ENCODE measurements at places on chromosomes 7 and 10.

GRCh38 chr10:70445718-70446657 is 4.5 kb upstream of the NODAL start:
- peak; percentile 63 for DNase-seq

DNA sequence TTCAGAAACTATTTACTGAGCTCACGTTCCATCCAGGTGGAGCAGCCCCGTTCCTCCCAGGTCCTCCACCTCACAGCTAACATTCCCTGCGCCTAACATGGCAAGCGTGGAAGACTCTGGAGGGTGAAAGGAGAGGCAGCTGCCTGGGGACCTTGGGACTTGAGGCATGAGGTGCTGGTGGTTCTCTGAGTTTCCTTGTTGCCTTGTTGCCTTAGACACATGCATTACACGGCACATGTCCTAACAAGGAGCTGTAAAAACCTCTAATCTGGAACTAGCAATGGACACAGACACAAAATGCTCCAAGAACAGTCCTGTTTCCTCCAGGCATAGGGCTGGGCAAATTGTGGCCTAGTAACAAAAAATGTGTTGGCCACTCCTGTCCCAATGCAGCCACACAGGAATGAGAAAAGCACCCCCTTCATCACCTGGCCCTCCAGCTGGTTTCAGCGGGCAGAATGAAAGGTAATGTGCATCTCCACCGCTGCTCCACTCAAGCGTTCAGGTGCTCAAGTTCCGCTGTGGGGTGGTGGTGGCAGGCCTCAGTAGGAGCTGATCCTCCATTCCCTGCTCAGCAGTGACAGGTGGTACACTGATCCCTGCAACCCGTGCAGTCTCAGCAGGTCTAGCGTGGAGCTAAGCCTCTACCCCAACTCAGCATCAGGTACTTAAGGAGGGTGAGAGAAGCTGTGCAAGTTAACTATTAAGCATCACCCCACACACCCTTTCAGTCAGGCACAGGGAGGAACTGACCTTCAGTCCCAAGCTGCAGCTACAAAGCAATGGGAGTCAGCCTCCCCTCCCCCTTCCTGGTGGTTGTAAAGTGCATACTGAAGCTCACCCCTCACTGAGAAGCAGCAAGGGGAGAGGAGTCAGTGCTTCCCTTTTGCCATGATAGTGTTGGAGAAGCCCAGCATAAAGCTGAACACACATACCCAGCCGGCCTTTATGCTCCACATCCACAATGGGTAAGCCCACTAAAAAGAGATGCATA is 382.8 kb downstream of the SDK1 start:
- no peak for DNase-seq

DNA sequence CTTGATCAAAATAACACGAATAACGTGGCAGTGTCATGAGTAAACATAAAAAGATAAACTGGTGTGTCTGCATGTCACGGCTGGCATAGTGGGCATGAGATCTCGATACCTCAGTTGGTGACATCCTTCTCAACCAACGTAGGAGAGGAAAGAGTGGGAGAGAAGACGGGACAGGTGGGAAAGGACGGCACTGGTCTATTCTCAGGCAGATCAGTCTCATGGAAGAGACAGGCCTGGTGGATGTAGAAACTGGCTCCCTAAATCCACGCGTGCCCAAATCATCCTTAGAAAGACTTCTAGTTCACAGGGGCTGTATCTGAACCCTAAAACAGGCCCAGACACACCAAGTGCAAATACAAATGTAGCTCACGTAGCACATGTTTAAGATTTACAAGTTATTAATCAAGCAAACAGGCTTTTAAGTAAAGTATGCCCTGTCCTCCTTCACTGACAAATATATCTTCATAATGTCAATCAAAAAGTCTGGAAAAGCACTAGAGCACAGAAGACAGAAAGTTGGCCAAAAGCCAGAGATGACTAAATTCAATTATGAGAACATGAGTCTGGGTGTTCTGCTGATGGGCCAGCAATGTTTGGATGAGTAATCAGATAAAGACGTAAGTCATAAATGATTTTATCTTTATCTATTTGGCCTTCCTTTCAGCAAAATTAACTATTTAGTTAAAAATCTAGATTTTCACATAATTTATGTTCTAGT is 56.3 kb downstream of the SFMBT2 start:
- DNase-seq, result peak; percentile 22

- DNase-seq, result peak; percentile 59
Observed at GRCh38 chr10:73647211-73647874, 6.1 kb upstream of the MYOZ1 start.

DNA sequence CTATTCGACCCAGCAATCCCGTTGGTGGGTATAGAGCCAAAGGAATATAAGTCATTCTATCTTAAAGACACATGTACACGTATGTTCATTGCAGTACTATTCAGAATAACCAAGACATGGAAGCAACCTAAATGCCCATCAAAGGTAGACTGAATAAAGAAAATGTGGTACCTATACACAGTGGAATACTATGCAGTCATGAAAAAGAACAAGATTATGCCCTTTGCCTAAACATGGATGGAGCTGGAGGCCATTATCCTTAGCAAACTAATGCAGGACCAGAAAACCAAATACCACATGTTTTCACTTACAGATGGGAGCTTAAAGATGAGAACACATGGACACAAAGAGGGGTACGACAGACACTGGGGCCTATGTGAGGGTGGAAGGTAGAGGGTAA is 845.3 kb downstream of the TYW1 start:
- no peak for DNase-seq

DNA sequence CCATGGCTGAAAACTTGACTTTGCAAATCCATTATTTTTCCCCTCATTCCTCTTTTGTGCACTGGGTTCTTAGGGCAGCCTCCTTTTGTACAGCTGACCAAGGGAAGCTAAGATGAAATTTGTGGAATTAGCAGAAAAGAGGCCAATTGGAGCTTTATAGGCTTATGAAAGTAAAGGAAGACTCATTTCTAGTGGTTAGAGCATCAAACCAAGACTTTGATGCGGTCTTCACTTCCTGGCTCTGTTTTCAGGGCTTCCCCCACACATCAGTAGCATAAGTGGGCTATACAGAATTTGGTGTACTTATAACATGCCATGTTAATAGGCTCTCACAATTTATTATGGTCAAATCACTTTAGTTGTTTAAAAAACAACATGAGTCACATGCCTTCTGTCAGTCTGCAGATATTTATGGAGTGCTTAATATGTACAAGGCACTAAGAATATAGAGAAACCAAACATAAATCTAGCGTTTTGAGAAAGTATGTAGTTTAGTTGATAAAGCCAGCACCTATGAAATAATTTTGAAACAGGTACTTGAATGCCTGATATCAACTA is 5.7 kb downstream of the AUTS2 start:
- no peak for DNase-seq

GRCh38 chr7:80802527-80802926 is 116.3 kb downstream of the SEMA3C start:
- DNase-seq, result no peak

- DNase-seq, result no peak
Observed at GRCh38 chr7:8627325-8627724, 193.9 kb downstream of the NXPH1 start.

GRCh38 chr10:30456266-30456665 is 22.3 kb downstream of the MAP3K8 start:
- DNase-seq, result no peak

- no peak for DNase-seq
Observed at GRCh38 chr7:6165521-6166320, 106.7 kb downstream of the CYTH3 start.

DNA sequence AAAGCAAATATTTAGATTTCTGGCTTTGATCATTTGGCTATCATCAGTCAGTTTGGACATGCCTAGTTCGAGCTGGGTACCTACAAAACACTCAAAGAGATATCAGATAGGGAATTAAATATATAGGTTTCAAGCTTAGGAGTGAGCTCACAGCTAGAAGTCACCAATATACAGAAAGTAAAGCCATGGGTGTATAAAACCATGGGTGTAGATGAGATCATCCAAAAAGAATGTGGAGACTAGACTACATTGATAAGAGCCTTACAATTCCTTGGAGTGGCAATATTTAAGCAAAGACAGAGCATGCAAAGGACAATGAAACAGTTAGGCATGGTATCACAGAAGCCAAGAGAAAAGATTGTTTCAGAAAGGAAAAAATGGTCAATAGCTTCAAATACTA is 7.2 kb upstream of the RALA start:
- DNase-seq, result peak; percentile 54

DNA sequence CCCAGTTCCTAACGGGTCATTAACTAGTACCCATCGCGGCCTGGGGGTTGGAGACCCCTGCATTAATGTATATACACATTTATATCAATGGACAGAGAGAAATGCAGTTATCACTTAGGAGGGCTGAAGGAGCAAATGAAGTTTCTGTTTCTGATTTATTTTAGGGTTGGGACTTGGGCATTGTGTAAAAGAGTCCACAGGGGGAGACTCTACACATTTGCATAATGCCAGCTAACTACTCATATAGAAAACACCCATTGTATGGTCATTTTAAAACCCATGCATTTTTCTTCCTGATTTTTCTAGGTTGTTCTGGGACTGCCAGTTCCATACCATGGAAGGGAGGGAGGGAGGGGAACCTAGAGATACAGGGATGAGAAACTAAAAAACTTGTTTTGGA is 23.5 kb downstream of the BCCIP start:
- no peak for DNase-seq

DNA sequence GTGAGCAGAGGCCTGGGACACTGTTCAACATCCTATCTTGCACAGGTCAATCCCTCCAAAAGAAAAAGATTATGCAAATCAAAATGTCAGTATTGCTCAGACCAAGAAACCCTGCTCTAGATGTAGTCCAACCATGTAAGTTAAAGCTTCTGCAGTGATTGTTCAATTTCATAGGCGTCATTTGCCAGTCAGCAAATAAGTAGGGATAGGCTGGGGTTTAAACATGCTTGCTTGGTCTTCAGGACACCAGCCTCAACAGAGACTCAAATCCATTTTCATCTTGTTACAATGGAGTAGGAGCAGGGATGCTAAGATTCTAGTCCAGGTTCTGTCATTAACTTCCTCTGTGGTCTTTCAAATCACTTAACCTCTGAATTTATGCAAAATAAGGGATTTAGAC is 89.1 kb downstream of the NRP1 start:
- no peak for DNase-seq

DNA sequence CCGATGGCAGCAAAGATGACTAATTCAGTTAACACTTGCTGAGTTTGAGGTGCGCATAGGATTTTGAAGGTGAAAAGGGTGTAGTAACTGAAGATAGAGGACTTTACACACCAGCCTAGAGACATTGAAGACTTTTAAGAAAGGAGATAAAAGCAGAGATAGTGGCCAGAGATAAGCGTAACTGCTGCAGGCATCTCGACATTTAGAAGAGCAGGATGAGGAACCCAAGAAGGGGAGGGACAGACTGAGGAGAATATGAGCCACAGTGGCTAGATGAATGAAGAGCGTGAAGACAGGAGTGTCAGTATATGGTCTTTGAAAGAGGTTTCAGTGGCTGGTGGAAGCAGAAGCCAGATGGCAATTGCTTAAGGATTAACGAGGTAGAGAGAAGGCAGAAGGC is 71.6 kb downstream of the CELF2 start:
- no peak for DNase-seq

DNA sequence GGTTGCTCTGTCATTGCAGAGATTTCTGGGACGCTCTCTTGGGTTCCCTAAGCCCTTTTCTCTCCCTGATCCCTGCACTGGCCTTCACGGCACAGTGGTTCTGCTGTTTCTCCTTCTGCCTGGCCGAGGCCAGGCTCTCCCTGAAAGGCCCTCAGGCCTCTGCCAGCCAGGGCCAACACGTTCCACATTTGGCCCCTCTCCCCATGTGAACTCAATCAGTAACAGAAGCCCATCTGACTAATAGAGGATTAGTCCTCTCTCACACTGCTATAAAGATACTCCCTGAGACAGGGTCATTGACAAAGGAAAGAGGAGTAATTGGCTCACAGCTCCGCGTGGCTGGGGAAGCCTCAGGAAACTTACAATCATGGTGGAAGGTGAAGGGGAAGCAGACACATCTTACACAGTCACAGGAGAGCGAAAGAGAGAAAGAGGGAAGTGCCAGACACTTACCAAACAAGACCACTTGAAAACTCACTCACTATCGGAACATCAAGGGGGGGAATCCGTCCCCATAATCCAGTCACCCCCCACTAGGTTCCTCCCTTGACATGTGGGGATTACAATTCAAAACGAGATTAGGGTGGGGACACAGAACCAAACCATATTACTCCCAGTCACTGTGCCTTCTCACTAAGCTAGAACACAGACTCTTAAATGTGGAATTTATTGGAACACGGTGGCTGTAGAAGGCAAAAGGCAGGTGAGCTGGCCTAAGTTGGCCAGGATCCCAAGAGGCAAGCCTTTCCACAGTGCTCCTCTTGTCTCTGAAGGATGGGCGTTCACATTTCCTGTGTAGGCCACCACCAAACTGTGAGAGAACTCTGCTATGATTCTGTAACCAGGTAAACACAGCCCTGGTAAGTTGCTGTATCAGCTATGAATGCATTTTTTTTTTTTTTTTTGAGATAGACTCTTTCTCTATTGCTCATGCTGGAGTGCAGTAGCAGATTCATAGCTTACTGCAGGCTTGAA is 8.8 kb downstream of the FZD8 start:
- DNase-seq, result no peak

DNA sequence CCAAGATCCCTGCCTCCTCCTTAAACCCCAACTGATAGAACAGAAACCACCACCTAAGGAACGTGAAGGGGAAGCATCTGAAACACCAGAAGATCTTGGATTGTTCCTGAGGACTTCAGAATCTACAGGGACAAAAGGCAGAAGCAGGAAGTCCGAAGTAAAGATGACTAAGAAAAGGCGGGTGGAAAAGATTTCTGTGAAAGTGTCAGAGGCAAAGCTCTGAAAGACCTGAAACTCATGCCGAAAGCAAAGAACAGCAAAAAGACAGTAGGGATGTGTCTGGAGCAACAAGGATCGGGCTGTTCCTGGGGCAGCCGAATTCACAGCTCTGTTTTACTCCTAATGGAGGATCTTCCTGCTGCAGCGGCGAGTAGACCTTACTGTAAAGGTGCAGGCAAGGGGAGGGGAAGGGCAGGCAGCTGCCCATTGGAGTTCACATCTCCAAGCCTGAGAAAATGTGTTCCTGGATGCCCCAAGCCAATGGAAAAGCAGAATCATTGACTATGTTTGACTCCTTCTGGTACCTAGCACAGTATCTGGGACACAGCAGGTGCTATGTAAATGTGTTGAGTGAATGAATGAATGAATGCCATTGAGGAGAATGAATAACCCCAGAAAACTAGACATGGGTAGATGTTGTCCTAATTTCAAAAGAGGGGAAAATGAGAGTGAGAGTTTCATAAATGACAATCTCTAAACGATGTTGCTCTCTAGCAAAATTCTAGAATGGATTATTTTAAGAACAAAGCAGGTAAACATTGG is 40.4 kb downstream of the PDIA4 start:
- DNase-seq, result no peak

Data from fibroblast of skin of scalp (primary cell).